ENCODE measurements at places on chromosomes 5 and 9.

DNA sequence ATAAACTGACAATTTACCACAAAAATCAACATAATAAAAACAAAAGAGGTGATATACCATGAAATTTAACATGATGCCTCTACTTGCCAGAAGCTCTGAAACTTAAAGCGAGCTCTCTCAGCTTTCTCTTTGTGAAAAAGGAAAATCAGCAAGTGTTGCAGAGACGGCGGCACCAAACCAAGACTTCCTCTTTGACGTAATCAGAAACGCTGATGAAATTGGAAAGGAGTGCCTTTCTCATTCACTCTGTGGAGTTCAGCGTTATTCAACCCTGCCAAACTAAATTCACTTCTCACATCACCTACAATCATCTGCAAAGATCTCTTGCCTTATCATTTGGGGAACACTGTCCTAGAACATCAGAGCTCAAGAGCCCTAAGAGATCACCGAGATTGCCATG, 32.2 kb downstream of the ANXA6 start:
- DNase-seq, result no peak

DNA sequence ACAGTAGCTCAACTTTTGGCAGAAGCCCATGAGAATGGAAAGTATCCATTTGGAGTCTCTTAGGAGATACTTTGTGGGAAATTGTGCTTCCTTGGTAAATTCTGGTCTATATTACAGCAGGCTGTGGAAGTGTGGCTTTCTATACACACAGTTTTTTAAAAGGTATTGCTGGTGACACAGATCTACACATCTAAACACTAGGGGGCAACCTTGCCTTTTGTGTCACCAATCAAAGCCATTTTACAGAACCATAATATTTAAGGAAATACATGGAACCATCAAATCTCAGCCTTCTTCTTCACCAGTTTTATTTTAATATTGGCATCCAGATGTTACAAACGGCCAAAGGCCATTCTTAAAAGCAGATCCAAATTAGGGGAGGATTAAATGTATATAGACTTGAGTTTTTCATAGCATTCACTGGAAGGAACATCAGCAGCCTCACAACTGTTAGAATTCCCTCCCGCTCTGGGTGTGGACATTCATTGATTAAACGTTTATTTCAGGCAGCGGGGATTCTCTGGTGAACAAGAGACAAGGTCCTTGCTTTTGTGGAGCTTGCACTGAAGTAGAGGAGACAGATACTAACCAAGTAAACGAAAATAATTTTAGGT, 132.4 kb upstream of the EPB41L4A start:
- peak; percentile 28 for DNase-seq

GRCh38 chr5:98121036-98121936, 652.2 kb upstream of the RGMB start:
- no peak for DNase-seq

- no peak for DNase-seq
Measured at GRCh38 chr5:72453246-72453775, 53.9 kb downstream of the ZNF366 start.

- no peak for DNase-seq
Measured at GRCh38 chr5:558871-559503, 34.7 kb upstream of the SLC9A3 start.

DNA sequence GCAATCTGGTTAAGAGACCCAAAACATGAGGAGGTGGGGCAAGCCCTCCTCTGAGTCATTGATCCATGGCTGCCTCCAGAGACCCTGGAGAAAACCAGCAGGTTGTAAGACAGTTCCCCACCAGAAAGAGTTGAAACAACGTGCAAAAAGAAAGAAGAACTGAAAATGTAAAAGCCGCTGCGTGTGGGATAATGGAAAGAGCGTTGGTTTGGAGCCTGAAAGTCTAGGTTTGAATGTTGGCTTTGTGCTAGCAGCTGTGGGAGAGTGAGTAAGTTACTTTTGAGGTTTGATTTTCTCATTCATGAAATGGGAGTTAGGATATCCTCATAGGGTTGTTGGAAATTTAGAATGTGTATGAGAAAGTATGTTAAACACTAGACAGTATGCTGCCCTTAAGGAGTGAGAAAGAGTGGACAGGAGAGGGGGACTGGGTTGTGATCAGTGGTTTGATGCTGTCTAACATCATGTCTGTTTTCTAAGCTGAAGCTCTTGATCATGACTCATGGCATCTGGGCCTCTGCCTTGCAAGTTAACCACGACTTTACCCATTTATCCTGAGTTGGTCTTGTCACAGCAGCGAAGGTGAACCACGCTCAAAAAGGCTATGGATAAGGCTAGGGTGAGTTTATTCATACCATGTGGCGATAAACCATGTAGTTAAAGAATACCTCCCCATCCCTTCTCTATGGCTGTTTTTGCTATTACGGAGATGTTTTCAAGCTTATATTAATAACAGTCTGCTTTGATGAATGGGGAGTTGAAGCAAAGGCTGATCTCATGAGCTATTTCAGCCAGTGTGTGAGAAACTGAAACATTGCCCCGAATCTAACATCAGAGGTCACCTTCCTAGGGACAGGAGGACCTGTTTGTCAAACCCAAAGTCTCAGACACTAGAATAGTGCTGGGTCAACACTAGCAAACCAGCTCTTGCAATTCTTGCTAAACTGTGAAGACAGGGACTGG, 41.3 kb downstream of the ZNF366 start:
- no peak for DNase-seq

DNA sequence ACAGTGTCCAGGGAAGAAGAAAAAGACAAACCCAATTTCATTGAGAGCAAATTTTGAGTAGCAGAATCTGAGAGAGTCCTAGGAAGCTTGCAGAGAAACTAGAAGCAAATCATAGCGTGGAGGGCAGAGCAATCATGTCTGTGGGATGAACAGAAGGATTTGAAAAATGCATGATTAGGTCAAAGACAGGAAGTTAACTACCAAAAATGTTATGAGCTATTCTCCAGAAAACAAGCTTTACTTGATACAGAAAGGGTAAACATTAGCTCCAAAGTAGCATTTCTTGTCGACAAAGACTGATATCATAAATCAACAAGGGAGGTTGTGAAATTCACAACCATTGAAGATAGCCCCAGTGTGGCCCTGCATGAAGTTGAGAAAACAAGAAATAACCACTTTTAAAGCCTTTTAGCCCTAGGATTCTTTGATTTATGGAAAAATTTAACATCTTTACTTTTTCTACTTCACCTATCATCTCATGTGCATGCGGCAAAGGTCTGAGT, 97.7 kb upstream of the MEGF10 start:
- DNase-seq, result no peak

GRCh38 chr5:56094579-56095361, 100.0 kb upstream of the IL6ST start:
- no peak for DNase-seq

DNA sequence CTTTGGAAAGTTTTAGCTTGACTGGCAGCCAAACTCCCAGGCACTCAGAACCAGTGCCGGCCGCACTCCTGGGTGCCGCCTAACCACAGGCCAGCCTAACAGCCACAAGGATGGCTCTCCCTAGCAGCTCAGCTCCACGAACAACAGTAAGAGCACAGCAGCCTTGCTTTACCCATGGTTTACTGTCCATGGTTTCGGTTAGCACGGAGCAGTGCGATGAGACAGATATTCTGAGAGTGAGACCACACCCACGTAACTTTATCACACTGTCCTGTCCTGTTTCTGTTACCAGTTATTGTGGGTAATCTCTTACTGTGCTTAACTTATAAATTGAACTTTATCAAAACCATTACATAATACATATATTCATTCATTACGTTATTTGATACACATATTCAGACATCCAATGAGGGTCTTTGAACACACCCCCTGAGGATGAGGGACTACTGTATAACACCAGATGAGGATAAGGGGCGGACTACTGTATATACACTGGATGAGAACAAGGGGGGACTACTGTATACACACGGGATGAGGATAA, 12.4 kb downstream of the CLPTM1L start:
- no peak for DNase-seq

- DNase-seq, result no peak
Measured at GRCh38 chr5:31000287-31000686, 193.2 kb upstream of the CDH6 start.

DNA sequence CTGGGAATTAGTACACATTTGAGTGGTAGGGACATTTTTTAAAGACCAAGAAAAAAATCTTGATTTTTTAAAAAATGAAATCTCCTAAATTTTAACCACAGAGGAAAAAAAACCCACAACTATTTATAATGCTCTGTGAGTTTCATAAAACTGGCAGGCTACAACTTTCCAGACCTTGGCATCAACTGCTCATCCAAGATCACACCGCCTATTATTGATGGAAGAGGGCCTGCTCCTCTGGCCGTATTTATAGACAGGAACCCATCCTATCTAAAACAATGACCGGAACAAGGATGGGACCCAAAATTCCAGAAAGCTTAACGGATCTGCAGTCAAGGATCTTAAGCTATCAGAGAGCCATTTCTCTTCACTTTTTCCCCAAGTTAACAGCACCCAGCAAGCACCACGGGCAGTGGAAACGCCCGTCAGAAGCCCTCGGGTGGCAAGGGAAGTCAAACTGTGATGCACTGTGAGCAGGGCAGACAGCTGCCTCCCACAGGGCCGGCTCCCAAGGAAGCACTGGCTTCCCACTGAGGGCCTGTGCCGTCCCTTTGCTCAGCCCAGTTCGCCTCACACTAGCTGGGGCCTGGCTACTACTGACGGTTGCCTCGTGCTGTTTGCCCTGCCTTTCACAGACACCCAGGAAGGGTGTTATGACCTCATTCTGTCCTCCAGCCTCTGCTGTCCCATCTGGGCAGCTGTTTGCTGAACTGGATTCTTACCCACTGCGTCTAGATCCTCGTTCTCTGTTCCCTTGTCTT, 62.8 kb downstream of the CDC14B start:
- no peak for DNase-seq

- DNase-seq, result no peak
Measured at GRCh38 chr5:179913461-179913860, 5.8 kb upstream of the TBC1D9B start.

DNA sequence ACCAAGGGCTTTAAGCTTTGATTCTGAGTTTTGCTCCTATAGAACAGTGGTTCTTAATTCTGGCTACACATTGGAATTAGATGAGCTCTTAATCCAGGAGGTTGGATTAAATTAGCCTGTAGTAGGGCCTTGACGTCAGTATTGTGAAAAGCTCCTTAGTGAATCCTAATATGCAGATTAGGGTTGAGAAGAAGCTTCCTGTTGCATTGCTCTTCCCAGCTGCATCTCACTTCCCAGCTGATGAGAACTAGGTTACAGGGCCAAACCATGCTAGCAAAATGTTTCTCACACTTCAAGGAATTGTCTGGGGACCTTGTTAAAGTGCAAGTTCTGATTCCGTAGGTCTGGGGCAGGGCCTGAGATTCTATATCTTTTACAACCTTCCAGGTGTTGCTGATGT, 300.0 kb downstream of the ZSWIM6 start:
- no peak for DNase-seq

DNA sequence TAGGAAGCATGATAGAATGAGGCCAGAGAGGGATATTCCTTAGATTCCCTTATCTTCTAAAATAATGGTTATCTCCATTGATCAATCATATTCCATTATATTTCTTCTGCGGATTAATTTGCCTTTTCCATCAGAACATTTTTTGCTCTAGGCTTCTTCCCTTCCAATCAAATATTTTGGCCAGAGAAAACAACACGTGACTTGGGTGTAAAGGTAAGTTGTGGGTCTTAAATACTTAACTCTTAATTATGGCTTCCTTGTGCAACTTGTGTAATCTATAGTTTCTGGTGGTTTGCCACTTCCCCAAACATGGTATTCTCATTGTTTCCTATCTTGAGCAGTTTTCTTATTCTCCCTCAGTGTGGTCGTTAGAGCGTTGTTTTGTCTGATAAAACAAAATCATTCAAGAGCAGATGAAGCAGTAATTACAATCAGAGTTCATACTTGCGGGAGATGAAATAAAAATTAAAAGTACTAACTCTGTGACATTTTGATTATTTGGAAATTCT, 889.3 kb downstream of the MAT2B start:
- DNase-seq, result no peak

- no peak for DNase-seq
Measured at GRCh38 chr5:142796492-142797109, 26.4 kb downstream of the ARHGAP26 start.

DNA sequence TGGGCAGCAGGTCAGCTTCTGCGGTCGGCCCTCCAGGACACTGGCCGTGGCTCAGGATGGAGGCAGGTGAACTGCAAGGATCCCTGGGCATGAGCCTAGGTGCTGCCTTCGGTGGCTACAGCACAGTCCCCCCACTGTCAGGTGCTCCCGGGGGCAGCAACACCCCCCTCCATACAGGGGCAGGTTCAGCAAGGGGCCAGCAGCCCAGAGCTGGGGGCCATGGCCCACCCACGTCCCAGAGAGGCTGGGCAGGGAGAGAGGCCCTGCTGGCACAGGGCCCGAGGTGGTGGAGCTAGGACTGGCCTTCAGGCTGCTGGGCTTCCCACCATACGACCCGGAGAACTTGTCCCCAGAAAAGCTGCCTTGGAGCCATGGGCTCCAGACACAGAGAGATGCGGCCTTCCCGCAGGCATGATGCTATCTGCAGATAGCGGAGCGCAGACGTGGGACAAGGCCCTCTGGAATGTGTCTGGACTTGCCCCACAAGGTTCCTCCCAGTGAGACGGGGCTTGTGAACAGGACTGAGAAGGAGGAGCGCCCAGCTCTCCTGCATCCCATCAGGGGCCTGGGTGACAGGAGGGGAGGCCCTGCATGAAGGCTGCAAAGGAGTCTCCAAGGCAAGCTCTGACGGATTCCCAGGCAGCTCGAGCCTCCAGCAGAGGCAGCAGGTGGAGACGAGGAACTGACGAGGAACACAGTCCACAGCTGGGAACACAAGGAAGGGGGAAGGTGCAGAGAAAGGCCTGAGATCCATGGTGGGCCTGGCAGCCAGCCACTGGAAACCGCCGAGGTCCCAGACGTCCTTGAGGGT, 111.1 kb downstream of the VAV2 start:
- no peak for DNase-seq

- no peak for DNase-seq
Measured at GRCh38 chr5:43305948-43306565, 7.2 kb downstream of the HMGCS1 start.

DNA sequence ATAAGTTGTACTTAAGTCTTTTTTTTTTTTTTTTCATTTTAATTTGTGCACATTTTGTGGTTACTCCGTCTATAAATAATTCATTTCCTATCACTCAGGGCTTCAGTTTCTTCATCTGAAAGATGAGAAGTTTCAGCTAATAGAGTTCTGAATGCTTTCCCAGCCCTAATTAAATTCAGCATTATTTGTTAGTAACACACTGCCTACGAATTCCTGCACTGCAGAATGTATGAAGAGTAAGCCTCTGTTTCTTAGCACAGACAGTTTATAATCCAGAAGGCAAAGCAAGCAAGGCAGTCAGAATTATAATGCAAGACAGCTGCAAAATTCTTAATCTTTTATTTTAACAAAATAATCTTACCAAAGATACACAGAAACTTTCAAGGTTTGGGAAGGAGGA, 138.0 kb upstream of the GHR start:
- DNase-seq, result no peak

- DNase-seq, result no peak
Measured at GRCh38 chr5:3384531-3384930, 211.1 kb upstream of the IRX1 start.

DNA sequence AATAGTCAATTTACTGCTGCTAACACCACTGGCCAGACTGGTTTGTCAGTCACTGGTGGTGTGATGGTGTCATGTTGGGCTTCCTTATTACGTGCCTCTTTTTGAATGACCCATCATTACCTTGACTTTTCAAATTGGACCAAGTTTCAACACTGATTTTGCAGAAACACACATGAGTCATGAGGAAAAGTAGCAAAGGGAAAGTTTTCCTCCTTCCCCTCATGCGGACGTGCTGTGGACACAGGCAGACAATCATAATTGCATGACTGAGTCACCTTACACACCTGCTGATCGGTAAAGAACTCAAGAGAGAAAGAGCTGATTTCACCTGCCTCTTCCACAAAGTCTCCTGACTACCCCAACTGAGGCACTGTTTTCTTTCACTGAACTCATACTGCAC, 324.5 kb downstream of the ARRDC3 start:
- DNase-seq, result no peak

Measured in smooth muscle cell of the brain vasculature (primary cell).